ENCODE measurements at places on chromosomes 3 and 15.

GRCh38 chr15:79037848-79038247 lies 52.7 kb downstream of the RASGRF1 start:
- DNase-seq, result no peak

GRCh38 chr15:69410248-69410874 lies 3.8 kb upstream of the KIF23 start:
- DNase-seq, result no peak

GRCh38 chr3:124878561-124879336 lies 8.4 kb downstream of the ITGB5 start:
- DNase-seq, result peak; percentile 62

- DNase-seq, result no peak
Measured at GRCh38 chr3:46578973-46579755, 13.1 kb upstream of the LRRC2 start.

GRCh38 chr3:195148549-195148948 lies 122.4 kb downstream of the XXYLT1 start:
- peak; percentile 17 for DNase-seq

DNA sequence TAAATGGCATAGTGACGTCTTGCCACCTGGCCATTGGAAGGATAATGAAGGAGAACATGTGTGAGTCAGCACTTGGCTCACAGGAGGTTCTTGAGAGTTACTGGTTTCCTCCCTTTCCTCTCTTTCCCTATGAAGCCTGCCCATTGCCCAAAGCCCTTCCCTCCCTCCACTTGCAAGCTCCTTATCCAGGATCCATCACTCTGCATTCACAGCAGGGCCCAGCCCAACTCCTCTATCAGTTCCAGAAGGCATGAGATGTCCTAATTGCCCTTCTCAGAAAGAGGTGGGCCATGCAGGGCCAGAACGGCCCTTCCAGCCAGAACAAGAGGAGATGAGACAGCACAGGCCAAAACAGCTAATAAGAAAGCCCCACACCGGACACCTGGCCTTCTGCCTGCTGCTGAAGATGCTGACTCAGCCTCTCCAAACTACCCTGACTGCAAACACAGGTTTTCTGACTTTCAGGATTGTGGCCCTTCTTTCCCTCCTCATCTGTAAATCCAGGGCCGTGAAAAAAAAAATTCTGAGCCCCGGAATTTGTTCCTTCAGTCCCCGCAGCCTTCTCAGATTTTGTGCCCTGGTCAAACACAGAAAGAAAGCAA lies 29.7 kb downstream of the HAPLN3 start:
- DNase-seq, result peak; percentile 40

- no peak for DNase-seq
Measured at GRCh38 chr3:57411715-57412114, 119.2 kb upstream of the ASB14 start.

GRCh38 chr15:87732976-87733375 lies 523.6 kb downstream of the NTRK3 start:
- DNase-seq, result no peak

DNA sequence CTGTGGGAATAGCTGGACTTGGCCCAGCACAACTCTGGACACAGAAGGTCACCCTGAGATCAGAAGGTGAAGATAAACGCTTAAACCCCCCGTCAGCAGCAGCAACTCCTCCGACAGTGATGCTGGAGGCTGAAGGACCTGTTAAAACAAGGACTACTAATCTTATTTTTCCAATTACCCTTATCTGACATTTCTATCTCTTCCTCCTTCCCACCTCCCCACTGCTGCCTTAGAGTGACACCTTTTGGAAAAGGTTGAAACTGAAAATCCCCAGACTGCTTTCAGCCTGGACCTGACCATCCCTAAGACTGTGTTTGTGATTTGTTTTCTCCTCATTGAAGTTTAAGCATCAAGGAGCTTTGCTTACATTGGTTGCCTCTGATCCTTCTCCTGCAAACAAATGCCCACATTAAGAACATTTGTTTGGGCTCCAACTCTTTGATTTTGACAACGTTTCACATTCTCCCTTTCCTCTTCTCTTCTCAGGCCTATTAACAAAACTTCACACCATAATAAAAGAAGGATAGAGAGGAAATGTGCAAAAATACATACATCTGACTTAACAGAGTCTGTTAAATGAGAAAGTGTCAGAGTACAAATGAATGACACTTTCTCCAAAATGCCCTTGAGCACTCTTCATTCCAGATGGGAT lies 410.6 kb upstream of the WNT5A start:
- DNase-seq, result no peak

DNA sequence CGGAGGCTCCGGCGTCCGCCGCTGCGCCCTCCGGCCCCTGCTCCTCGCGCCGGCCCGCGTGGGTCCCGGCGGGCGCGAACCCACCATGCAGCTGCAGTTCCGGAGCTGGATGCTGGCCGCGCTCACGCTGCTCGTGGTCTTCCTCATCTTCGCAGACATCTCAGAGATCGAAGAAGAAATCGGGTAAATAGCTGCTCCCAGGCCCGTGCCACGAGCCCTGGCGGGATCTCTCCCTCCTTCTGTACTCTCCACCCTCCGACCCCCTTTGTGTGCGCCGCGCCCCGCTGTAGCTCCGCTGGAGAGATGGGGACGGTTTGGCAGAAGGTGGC lies 263 bp downstream of the ST8SIA2 start:
- no peak for DNase-seq

DNA sequence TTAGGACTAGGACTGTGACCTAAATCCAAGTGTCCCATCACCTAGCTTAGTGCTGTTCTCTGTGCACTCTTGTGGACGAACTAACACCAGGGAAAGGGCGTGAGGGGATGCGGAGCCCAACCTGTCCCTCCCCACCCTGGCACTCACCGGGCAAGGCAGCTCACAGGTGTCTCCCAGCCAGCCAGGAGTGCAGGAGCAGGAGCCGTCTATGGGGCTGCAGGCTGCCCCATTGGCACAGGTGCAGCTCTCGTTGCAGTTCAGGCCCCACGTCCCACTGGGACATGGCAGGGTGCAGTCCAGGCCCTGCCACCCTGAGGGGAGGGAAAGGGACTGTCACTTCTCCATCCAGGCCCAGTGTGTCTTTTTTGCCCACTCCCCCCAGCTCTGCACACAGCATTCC lies 60.3 kb downstream of the RAB11A start:
- DNase-seq, result no peak

DNA sequence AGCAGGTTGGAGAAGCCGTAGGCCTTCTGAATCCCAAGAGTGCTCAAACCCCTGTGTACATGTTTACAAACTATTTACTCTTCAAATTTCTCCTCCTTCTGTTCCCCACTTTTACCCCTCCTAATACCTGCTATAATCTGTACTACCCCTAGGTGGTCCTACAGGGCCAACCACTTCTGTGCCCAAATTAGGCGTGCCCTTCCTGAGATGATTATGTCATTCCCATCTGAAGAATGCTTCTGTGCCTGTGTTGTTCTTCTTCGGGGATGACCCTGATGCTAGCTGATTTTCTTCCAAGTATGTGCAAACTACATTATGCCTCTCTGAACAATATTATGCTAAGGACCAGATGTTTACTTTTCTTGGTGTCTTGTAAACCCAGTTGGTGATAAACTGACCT lies 20.5 kb downstream of the RBP2 start:
- DNase-seq, result no peak

- DNase-seq, result peak; percentile 12
Measured at GRCh38 chr15:42139596-42139995, 16.8 kb downstream of the PLA2G4F start.

DNA sequence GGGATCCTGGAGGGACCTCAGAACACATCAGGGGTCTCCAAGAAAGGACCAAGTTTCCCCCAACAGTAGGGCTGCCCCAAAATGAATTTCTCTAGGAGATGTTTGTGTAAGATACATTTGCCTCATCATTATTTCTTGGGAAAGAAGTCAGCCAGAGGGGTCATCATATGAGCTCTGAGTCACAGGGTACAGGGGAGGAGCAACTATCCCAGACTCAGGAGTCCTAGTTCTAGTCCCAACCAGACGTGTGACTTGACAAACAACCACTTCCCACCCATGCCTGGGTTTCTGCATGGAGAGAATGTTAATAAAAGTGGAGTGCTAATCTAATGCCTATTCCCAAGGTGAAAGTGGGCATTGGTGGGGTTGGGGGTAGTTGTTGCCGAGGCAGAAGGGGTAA lies 144.1 kb downstream of the ALDH1A2 start:
- no peak for DNase-seq

GRCh38 chr3:123884203-123884831 lies at the start of gene MYLK:
Gene MYLK, minus strand, starts transcription at chr3:123884332. Its CDS starts 90,491 bp downstream, at chr3:123793841.
- DNase-seq, result peak; percentile 38

- no peak for DNase-seq
Measured at GRCh38 chr3:86990012-86990733, 776 bp downstream of the VGLL3 start.

GRCh38 chr15:75156326-75157215 lies 45.1 kb upstream of the C15orf39 start:
- no peak for DNase-seq

DNA sequence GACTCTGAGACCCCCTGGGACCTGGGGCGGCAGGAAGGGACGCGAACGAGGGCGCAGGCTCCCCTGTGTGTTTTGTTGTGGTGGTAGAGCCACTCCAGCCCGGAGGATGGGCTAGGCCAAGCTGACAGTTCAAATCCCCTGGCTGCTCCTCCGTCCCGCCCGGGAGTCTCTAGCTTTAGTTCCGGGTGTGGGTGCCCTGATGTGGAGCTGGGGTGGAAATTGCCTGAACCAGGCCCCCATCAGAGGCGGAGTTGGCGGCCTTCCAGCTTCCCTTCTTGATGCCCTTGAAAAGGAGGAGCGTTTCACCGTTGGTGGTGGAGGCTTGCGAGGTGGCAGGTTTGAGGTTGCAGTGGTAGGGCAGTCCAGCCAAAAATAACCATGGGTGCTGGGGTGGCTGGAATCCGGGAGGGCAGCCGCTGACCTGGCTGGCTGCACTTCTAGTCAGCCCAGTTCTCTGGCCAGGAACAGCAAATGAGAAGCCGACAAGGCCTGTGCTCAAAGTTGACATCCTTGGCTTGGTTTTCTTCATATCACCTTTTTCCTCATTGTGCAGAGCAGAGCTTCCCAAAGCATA lies 817 bp downstream of the CLK3 start:
- DNase-seq, result peak; percentile 90

DNA sequence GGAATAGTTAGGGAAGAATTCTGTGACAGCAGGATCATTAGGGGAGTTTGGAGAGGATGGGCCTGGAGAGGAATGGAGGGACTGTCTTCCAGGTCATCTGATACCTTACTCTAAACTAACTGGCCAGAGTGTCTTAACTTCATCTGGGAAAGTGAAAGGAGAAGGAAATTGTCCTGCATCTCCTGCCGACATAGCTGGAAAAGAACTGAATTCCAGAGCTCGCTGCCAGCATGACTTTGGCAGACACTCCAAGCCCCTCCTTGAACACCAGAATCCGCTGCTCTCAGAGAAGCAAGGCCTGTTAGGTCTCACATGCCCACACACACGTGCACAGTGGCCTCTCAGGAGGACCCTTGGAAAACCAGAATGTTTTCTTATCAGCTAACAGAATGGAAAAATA lies 10.5 kb downstream of the ABI3BP start:
- DNase-seq, result no peak

GRCh38 chr15:31473385-31474058 lies 146.9 kb downstream of the KLF13 start:
- no peak for DNase-seq

DNA sequence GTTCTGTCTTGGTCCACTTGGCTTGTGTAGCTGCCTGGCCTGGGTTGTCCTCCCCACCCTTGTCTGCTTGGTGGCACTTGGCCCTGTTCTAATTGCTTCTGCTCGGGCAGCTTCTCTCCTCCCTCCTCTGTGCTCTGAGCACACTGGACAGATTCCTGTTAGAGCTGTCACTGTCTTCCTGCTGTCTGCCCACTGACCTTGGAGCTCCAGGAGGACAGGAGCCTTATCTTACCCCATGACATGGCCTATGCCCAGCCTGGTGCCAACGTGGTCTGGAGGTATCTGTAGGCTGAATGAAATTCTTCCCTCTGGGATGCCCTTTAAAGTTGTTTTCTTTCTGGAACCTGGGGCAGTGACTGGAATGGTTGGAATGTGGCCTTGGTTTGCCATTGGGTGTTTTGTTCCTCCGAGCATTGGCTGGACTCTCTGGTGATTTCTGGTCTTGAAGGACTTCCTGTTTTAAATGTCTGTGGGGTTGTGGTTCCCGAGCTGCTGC lies 94.1 kb downstream of the FAM43A start:
- DNase-seq, result no peak

DNA sequence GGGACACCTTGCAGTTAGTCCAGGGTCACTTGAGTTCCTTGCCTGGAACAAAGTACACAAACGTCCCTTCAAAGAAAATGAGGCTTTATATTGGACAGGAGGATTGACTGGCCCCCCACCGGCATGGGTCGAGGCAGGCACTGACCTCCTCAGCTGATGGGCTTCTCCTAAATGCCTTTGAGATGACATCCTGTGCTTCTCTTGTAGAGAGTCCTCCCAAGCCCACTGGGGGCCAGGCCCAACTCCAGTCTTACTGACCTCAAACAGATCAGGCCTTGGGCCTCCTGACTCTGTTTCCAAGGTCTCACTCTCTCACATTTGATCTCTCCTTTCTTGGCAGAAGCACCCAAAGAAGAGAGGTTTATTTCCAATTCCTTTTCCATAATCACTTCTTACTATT lies 516.1 kb downstream of the MCTP2 start:
- no peak for DNase-seq

- DNase-seq, result peak; percentile 9
Measured at GRCh38 chr15:51403072-51403878, 61.8 kb downstream of the GLDN start.

DNA sequence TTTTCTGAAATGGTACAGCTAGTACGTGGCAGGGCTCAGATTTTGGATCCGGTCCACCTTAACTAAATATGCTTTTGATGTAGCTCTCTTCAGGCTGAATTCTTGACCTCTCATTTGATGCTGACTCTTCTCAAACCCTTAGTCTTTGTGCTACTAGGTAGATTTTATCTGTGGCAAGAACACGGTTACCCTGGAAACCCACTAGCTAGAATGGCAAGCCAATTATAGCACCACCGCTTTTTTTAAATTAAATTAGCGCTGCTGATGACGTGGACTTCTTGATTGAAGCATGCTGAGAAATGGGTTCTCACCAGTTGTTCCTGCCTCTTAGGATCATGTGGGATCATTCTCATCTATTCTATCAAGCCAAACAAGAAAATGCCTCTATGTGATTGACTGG lies 421.5 kb downstream of the LPP start:
- no peak for DNase-seq

GRCh38 chr3:81735334-81735733 lies 26.1 kb downstream of the GBE1 start:
- DNase-seq, result no peak

DNA sequence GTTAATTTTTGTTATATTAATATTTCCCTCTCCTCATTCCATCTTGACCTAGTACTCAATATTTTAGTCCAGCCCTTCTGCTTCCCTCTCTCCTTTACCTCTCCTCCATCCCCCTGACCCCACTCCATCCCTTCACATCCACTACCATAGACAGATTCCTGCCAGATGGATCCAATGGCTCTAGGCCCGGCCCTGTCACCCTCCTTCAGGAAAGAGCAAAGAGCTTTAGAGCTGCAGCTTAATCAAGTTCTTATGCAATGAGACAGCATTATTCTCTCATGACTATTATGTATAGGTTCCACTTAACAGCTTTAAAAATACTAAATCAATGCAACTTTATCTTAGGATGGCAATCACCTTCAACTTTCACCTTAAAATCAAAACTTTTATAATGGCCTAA lies 200.7 kb upstream of the TTC14 start:
- DNase-seq, result no peak

- DNase-seq, result no peak
Measured at GRCh38 chr3:23820888-23821287, 15.1 kb downstream of the UBE2E1 start.

- DNase-seq, result no peak
Measured at GRCh38 chr15:90581771-90582352, 52.1 kb downstream of the CRTC3 start.

GRCh38 chr15:44573386-44573785 lies 36.4 kb downstream of the EIF3J start:
- DNase-seq, result no peak
